ENCODE measurements at places on chromosomes 6 and 20.

DNA sequence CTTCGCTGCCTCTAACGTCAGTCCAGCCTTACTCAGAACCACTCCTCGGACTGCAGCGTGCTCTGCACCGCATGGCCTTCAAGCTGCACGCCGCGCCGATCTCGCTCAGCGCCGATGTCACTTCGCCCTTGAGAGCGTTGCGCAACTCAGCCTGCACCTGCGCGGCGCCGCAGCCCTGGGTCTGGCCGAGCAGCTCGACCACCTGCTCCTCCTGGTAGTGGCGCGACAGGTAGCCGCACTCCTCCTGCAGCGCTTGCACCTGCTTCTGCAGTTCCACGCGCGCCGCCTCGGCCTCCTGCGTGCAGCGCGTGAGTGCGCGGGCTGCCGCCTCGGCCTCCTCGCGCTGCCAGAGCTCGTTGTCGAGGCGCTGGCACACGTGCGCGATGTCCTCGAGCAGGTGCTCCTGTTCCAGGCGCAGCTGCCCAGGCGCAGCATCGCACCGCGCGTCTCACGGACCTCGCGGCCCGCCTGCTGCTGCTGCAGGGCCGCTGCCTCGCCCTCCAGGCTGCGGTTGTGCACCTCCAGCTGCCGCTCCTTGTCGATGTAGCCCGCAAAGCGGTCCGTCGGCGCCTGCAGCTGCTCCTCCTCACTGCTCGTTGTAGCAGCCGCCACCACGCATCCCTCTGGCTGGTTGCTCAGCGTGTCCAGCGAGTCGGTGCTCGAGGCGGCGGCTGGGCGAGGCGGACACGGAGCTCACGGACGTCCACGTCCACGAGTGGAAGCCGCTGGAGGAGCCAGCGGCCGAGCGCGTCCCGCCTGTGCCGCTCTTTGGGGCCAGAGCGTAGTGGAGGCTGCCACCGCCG lies 380.6 kb upstream of the CHD6 start:
- no peaks in the 10 kb centered on the region for H3K36me3 ChIP-seq
- H3K4me1 ChIP-seq, result no peaks in the 10 kb centered on the region
- no peak overlapping the region for H3K4me3 ChIP-seq
- DNase-seq, result no peak
- H3K27me3 ChIP-seq, result no peaks in the 10 kb centered on the region

- no peak for DNase-seq
- H3K36me3 ChIP-seq, result no peaks in the 10 kb centered on the region
- H3K4me3 ChIP-seq, result no peak overlapping the region
Measured at GRCh38 chr6:142913036-142913510, 31.9 kb downstream of the HIVEP2 start.

- no peaks in the 10 kb centered on the region for H3K27me3 ChIP-seq
- no peaks in the 10 kb centered on the region for H3K4me1 ChIP-seq
- H3K36me3 ChIP-seq, result no peaks in the 10 kb centered on the region
- peak; percentile 10 for DNase-seq
Measured at GRCh38 chr6:19180348-19181072, 656.7 kb upstream of the ID4 start.

- DNase-seq, result no peak
- H3K36me3 ChIP-seq, result no peaks in the 10 kb centered on the region
- H3K4me3 ChIP-seq, result no peak overlapping the region
- no peaks in the 10 kb centered on the region for H3K4me1 ChIP-seq
Measured at GRCh38 chr6:85115876-85116275, 334.0 kb upstream of the NT5E start.

DNA sequence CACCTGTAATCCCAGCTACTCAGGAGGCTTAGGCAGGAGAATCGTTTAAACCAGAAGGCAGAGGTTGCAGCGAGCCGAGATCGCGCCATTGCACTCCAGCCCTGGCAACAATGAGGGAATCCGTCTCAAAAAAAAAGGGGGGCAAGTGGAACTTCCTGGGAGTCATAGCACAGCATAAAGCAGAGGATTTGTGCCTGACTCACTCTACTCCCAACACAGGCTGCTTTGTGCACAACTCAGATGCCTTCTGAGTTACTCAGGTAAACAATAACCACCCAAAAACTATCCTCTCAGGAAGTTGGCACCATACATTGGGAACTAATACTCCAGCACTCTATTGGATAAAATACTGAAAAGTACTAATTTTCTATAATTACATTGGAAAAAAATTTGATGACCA lies 2.5 kb upstream of the TMEM244 start:
- no peaks in the 10 kb centered on the region for H3K36me3 ChIP-seq
- no peaks in the 10 kb centered on the region for H3K27me3 ChIP-seq
- peak; percentile 43 for DNase-seq
- no peak overlapping the region for H3K4me3 ChIP-seq

DNA sequence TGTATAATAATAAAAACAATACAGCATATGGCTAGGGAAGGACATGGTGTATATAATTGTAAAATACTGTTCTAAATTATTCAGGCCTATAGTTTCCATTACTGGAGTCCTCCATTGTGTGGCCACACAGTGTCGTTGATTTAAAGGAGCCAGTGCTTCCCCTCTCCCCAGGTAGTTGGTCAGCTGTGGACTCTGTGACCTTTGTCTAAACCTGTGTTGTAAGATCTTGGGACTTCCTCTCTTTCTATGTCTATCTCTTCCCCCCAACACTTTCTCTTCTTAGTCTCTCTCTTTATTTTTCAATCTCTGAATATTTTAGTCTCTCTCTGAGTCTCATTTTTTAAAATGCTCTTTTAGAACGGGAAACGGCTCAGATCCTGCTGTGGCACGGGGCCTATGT lies 35.6 kb downstream of the BRPF3 start:
- no peak for DNase-seq
- H3K36me3 ChIP-seq, result peaks cover 23% of the 10 kb centered on the region
- no peak overlapping the region for H3K4me3 ChIP-seq
- no peaks in the 10 kb centered on the region for H3K4me1 ChIP-seq
- no peak overlapping the region for H3K27ac ChIP-seq

GRCh38 chr6:155050311-155050710 lies 55.2 kb downstream of the TIAM2 start:
- H3K27me3 ChIP-seq, result no peaks in the 10 kb centered on the region
- no peaks in the 10 kb centered on the region for H3K36me3 ChIP-seq
- H3K4me1 ChIP-seq, result no peaks in the 10 kb centered on the region

DNA sequence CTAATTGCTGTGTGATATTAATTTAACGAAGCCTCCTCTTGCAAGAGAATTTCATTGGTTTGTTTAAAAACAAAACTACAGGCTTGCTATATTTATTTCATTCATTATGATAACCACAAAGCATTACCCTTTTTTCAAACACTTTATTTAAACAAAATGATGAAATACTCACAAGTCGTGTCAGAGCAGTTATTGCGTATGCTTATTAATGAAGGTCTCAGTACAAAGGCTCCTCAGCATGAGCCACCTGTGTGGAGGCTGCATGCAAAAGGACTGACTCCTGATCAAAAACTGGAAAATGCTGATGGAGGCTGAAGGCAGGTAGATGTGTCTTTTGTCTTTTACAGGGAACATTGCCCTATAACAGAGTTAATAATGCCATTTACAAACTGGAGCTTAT lies 130.5 kb downstream of the CRYBG1 start:
- H3K27me3 ChIP-seq, result peaks cover 3% of the 10 kb centered on the region
- H3K4me3 ChIP-seq, result no peak overlapping the region
- H3K4me1 ChIP-seq, result no peaks in the 10 kb centered on the region
- no peak overlapping the region for H3K27ac ChIP-seq

GRCh38 chr6:137316626-137317025 lies 97.4 kb upstream of the IFNGR1 start:
- H3K4me1 ChIP-seq, result no peaks in the 10 kb centered on the region
- no peak overlapping the region for H3K27ac ChIP-seq
- no peaks in the 10 kb centered on the region for H3K27me3 ChIP-seq
- DNase-seq, result peak; percentile 52
- no peak overlapping the region for H3K4me3 ChIP-seq

DNA sequence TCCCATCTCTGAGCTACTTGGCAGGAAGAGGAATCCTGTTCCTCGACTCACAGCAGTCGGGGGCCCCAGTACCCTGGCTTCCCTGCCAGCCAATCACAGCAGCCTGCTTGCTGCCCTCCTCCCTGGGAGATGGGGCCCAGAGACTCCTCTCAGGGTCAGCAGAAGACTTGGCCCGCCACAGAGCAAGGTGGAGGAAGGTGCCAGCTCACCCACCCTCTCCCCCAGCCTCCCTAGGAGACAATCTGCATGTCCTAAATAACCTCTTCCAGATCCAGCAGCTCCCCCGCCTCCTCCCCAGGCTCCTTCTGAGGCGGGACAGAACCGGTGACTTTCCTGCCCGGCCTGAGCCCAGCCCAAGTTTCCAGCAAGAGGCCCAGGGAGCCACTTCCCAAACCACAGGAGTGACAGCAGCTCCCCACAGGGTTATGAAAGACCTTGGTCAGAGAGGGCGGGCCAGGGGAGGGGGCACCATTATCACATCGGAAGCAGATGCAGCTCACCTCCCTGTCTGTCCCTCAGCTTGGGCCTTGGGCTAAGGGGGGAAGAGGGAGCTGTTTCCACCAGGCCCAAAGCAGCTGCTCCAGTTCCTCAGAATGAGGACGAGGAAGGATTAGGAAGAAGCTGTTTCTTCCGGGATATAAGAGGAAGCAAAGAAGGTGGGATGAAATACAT lies 2.3 kb downstream of the CCND3 start:
- peaks cover 16% of the 10 kb centered on the region for H3K4me1 ChIP-seq
- H3K4me3 ChIP-seq, result peak overlapping the region; percentile 95
- H3K36me3 ChIP-seq, result peaks cover 15% of the 10 kb centered on the region

DNA sequence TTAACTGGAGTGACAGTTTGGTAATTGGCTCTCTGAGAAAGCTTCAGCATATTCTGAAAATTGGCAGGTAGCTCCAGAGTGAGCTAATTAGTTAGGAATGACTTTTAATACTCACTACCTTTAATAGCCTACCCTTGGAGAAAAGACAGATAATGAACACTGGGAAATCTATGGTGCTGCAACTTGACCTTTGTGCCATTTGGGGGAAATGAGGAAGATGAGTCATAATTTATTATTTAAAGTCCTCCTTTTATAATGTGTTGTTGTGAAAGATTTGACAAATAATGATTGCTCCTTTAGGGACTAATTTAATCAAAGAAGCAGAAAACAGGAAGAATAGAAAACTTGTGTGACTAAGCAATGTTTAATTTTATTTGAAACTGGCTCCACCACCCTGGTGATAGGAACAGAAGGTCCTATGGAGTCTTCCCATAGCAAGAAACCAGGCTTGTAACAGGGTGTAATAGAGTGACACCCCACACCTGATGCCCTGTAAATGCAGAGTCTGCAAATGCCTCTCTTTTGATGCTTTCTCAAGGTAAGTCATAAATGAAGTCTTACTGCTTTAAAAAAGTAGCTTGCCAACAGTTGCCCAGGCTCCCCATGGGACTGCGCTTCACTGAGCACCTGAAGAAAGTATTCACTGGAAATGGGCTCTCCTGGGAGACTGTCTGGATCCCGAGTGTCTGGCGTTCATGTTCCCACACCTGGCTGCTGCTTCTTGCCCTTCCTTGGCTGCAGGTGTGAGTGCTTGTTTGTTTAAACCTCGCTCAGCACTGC lies 134.4 kb downstream of the LRRC1 start:
- no peaks in the 10 kb centered on the region for H3K27me3 ChIP-seq
- peaks cover 2% of the 10 kb centered on the region for H3K4me1 ChIP-seq
- no peak overlapping the region for H3K27ac ChIP-seq
- H3K36me3 ChIP-seq, result no peaks in the 10 kb centered on the region
- peak; percentile 48 for DNase-seq
- H3K4me3 ChIP-seq, result no peak overlapping the region

- H3K4me1 ChIP-seq, result no peaks in the 10 kb centered on the region
- H3K27me3 ChIP-seq, result no peaks in the 10 kb centered on the region
- no peak overlapping the region for H3K27ac ChIP-seq
- DNase-seq, result no peak
- H3K4me3 ChIP-seq, result no peak overlapping the region
Measured at GRCh38 chr6:119985952-119986736, 636.6 kb upstream of the MAN1A1 start.

GRCh38 chr6:35453236-35453635 lies 1.1 kb downstream of the FANCE start:
- H3K36me3 ChIP-seq, result peaks cover 2% of the 10 kb centered on the region
- no peak for DNase-seq
- H3K4me1 ChIP-seq, result peaks cover 2% of the 10 kb centered on the region
- no peak overlapping the region for H3K27ac ChIP-seq
- H3K4me3 ChIP-seq, result peak overlapping the region; percentile 84

DNA sequence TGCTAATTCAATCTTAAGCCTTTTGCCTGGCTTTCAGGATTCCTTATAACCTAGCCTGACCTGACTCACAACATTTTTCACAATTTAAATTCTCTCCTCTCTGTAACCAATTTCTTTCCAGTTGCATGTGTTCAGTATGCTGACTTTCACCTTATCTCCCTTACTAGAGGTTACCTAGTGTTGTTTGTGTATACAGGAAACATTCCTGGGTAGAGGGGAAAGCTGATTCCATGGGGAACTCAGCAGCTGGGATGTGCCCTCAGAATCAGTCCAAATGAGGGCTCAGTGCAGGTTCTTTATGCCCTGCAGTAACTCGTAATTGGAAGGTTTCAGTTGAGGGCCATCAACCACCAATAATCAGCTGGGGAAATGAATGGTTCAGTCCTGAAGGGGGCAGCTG lies 18.5 kb downstream of the PKIB start:
- H3K27me3 ChIP-seq, result no peaks in the 10 kb centered on the region
- DNase-seq, result no peak
- no peak overlapping the region for H3K27ac ChIP-seq
- no peak overlapping the region for H3K4me3 ChIP-seq
- H3K36me3 ChIP-seq, result no peaks in the 10 kb centered on the region
- H3K4me1 ChIP-seq, result no peaks in the 10 kb centered on the region

DNA sequence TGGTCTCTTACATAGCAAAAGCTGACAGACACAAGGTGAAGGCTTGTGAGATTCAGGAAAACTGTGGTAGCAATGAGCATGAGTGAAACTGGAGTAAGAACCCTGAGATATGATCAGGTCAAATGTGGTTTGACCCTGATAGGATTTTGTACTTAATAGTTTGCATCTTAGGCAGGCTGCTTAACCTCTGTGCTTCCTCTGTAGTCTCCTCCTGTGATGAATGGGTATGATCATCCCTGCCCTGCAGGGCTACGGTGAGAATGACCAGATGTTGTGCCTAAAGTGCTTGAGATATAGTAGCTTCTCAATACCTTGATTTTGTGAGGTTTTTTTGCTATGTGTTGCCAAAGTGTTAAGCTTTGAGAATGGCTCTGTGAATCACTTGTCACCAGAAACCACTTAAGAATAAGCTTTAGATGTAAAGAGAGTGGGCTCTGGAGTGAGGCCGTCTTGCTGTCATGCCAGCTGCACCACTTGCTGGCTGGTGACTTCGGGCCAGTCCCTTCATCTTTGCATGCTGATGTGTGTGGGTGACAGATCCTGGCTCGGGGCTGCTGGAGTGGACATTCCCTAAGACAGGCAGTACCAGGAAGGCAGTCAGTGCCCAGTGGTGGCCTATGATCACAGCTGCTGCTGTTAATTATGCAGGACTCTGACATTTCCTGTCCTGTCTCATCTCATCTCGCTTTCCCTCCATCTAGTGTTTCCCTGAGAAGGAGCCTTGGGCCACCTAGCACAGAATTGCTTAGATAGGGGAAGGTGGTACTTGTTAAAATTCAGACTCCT lies 254.7 kb downstream of the NFATC2 start:
- H3K4me1 ChIP-seq, result no peaks in the 10 kb centered on the region
- H3K27ac ChIP-seq, result no peak overlapping the region
- no peak for DNase-seq
- H3K27me3 ChIP-seq, result peaks cover 8% of the 10 kb centered on the region

Measured in fibroblast of lung (primary cell).